Activated CD8-positive, alpha-beta T cell treated with anti-CD3 and anti-CD28 coated beads for 36 hours (primary cell): ENCODE measurements at places on chromosomes 3 and 15. TPM values are rescaled to one million over a fixed set of nuclear protein-coding genes. Genes with fewer than 3 reads are reported as not detected.

DNA sequence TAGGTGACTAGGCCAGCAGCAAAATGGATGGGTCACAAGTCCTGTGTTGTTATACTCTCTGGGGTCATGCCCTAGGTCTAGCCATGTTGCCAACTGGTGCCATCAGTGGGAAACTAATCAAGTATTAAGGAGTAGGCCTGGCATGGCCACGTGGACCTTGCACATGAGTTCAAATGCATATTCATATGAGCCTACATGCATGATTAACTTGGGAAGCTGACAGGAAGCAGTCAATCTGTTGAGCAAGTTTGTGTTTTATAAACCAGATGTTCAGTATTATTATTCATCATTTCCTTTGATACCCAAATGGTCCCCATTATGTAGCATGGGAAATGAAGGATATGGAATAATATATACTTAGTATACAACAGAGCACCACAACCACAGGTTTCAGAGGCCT is 95.0 kb downstream of the LRTM1 start:
- no peak overlapping the region for H3K4me3 ChIP-seq
- H3K27ac ChIP-seq = no peak overlapping the region
- no peaks in the 10 kb centered on the region for H3K36me3 ChIP-seq
- H3K4me1 ChIP-seq = no peaks in the 10 kb centered on the region

GRCh38 chr3:117264204-117264994 is 554.8 kb downstream of the TUSC7 start:
- no peak overlapping the region for H3K27ac ChIP-seq
- no peak overlapping the region for H3K4me3 ChIP-seq
- no peaks in the 10 kb centered on the region for H3K36me3 ChIP-seq
- H3K27me3 ChIP-seq = no peaks in the 10 kb centered on the region
- H3K4me1 ChIP-seq = no peaks in the 10 kb centered on the region

DNA sequence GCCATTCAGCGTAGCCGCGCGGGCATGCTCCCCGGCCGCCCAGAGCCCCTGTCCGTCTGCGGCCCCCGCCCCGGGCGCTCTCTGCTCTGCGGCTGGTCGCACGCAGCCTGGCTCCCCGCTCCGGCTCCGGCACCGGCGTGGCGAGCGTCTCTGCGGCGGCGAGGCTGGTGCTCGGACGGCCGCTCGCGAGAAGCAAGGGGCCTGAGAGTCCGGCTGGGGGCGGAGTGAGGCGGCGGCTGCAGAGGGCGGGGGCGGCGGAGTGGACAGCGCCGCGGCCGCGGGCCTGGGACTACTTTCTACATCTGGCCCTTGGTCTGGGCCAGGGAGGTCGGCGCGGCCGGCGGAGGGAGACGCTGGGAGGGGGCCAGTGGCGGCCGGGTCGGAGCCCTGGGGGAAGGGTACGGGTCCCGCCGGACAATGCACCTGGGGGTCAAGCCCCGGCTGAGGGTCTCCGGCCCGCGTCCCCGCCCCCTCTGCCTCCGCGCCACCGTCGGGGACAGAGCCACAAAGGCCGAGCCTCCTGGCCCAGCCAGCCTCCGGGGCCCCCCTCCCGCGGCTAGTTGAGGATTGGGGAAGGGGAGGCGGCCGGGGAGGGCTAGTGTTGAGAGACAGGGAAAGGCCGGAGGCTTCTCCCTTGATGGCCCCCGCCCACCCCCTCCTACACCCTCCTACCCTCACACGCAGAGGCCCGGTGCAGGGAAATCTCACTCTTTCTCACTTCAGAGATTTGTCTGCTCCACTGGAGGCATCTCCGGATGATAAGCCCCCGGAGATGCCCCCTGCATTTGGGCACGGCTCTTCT is at the start of gene PRTG:
Gene PRTG (minus strand): TSS at position 226 of the 802 bp plus-strand sequence. CDS start 221 bp downstream, at position 5.
- H3K4me3 ChIP-seq = peak within 1 kb of the TSS; percentile 58
- no peaks in the 10 kb centered on the region for H3K4me1 ChIP-seq
- no peaks in the 10 kb centered on the region for H3K36me3 ChIP-seq
- H3K27ac ChIP-seq = no peak within 1 kb of the TSS

GOLGA8S gene
- total RNA-seq = 0.13 TPM

- no peaks in the 10 kb centered on the region for H3K36me3 ChIP-seq
- no peak overlapping the region for H3K27ac ChIP-seq
- no peak for DNase-seq
- H3K4me1 ChIP-seq = no peaks in the 10 kb centered on the region
- no peaks in the 10 kb centered on the region for H3K27me3 ChIP-seq
- no peak overlapping the region for H3K4me3 ChIP-seq
Measured at GRCh38 chr3:171652932-171653331, 157.4 kb downstream of the PLD1 start.

GRCh38 chr3:123120573-123120972 is 53.7 kb downstream of the PDIA5 start:
- H3K36me3 ChIP-seq = peaks cover 37% of the 10 kb centered on the region
- no peaks in the 10 kb centered on the region for H3K4me1 ChIP-seq
- no peak overlapping the region for H3K27ac ChIP-seq
- H3K27me3 ChIP-seq = no peaks in the 10 kb centered on the region
- H3K4me3 ChIP-seq = no peak overlapping the region
- no peak for DNase-seq
